ENCODE measurements at places on chromosomes 16 and 17. TPM values are rescaled to one million over a fixed set of nuclear protein-coding genes. Genes with fewer than 3 reads are reported as not detected.

- no peak for DNase-seq
These were observed 29.5 kb downstream of the PSME3IP1 start for GRCh38 chr16:57156351-57156703.

- no peak for DNase-seq
These were observed 33.0 kb upstream of the GUCY2D start for GRCh38 chr17:7969433-7969832.

- DNase-seq = no peak
These were observed 20.8 kb upstream of the RNPS1 start for GRCh38 chr16:2288726-2289125.

Gene IQCK
- total RNA-seq = 15.5 TPM
